ENCODE measurements at places on chromosomes 7 and 10.

- no peak for DNase-seq
These were observed 128.6 kb downstream of the CCNY start for GRCh38 chr10:35464825-35465456.

GRCh38 chr7:43758822-43759683 is 573 bp downstream of the BLVRA start:
- peak; percentile 72 for DNase-seq

DNA sequence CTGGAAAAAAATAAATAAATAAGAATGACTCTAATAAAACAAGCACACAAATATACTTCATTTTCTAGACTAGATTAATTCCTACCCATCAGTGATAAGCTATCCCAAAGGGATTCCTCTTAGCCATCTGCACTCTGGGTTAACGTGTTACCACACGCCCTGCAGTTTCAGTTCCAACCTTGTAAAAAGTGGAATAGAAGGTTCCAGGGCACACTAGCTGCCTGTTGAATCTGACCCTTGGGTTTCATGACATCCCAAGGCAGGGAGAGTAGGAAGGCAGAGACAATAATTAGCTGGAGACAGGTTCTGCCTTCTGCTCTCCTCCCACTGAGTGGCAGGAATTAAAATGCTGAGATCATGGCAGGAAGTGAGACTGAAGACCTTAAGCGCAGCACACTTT is 33.5 kb downstream of the SLC37A3 start:
- no peak for DNase-seq

GRCh38 chr10:45544191-45544590 is 128.4 kb downstream of the ZFAND4 start:
- no peak for DNase-seq

- no peak for DNase-seq
These were observed 8.6 kb downstream of the SLC29A4 start for GRCh38 chr7:5291301-5291700.

DNA sequence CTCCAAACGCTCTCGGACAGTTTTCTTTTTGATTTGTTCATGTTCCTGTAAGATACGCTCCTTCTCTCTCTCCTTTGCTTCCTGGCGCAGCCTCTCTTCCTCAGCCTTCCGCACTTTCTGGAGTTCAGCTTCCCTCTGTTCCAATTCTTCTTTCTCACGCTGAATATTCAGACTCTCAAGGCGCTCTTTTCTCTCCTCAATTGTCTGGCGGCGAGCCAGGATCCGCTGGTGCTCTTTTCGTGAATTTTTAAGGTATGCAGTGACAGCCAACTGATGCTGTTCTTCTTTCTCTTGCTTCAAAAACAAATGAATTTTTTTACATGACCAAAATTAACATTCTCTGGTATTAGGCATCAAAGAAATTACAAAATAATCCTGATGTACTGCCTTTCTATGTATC is 22.6 kb downstream of the EIF3A start:
- no peak for DNase-seq

GRCh38 chr7:5382281-5382892 is 41.2 kb downstream of the TNRC18 start:
- DNase-seq: no peak

- DNase-seq: no peak
These were observed 59.0 kb upstream of the HABP2 start for GRCh38 chr10:113493882-113494301.

DNA sequence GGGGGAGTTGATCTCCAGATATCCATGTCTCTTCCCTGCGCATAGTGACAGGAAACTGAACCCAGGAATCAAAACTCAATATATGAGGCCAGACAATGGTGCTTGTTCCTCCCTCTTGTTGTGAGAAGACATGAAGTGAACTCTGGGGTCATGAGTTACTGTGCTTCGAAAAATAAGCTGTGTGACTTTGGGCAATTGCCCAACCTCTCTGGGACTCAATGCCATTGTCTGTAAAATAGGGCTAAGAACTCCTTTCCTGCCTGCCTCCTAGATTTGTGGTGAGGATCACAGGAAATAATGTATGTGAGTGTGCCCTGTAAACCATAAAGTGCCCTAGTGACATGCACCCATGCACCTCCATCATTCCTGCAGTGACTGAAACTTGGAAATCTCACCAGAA is 48.4 kb downstream of the SYPL1 start:
- DNase-seq: no peak

GRCh38 chr7:129271500-129272355 is 46.9 kb downstream of the AHCYL2 start:
- peak; percentile 66 for DNase-seq

- DNase-seq: peak; percentile 73
These were observed 11.4 kb upstream of the REPIN1 start for GRCh38 chr7:150357270-150357669.

DNA sequence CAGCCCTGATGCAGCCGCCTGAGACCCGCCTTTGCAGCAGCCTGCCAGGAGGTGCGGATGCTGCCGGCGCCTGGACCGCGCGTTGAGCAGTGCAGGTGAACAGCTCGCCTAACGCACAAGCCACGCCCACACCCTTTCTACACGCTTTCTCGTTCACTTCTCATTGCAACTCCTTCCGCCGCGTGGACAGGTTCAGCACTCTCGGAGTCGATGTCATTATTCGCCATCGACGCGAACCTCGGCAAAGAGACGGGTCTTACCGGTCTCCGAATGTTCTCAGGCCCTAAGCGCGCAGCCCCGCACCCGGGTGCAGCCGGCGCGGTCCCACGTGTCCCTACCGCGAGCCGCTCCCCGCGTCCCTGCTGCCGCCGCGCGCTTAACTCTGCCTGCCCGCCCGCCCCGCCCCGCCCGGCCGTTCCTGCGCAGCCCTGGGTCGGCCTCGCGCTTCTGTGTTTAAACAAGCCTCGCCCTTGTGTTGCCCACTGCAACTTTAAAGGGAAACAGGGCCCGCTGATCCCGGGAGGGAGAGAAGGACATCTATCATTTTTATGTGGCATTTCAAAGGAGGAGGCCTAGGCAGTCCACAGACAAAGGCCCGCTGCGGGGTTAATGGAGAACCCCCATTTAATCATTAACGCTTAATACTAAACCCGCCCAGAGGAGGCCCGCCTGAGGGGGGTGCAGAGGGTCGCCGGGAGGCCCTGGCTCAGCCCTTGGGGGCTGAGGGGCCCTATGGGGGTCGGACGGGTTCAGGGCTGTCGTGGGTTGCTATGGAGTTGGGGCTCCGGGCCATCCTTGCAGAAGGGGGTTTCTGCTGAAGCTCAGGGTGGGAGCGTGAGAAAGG is 128.5 kb downstream of the WDR11 start:
- peak; percentile 48 for DNase-seq

DNA sequence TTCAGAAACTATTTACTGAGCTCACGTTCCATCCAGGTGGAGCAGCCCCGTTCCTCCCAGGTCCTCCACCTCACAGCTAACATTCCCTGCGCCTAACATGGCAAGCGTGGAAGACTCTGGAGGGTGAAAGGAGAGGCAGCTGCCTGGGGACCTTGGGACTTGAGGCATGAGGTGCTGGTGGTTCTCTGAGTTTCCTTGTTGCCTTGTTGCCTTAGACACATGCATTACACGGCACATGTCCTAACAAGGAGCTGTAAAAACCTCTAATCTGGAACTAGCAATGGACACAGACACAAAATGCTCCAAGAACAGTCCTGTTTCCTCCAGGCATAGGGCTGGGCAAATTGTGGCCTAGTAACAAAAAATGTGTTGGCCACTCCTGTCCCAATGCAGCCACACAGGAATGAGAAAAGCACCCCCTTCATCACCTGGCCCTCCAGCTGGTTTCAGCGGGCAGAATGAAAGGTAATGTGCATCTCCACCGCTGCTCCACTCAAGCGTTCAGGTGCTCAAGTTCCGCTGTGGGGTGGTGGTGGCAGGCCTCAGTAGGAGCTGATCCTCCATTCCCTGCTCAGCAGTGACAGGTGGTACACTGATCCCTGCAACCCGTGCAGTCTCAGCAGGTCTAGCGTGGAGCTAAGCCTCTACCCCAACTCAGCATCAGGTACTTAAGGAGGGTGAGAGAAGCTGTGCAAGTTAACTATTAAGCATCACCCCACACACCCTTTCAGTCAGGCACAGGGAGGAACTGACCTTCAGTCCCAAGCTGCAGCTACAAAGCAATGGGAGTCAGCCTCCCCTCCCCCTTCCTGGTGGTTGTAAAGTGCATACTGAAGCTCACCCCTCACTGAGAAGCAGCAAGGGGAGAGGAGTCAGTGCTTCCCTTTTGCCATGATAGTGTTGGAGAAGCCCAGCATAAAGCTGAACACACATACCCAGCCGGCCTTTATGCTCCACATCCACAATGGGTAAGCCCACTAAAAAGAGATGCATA is 382.8 kb downstream of the SDK1 start:
- no peak for DNase-seq

- no peak for DNase-seq
These were observed 68.2 kb downstream of the CUBN start for GRCh38 chr10:17061418-17061817.

GRCh38 chr10:3192856-3193635 is 20.5 kb upstream of the PITRM1 start:
- DNase-seq: peak; percentile 35

- peak; percentile 80 for DNase-seq
These were observed 980 bp downstream of the FHIP2A start for GRCh38 chr10:114822444-114823076.

DNA sequence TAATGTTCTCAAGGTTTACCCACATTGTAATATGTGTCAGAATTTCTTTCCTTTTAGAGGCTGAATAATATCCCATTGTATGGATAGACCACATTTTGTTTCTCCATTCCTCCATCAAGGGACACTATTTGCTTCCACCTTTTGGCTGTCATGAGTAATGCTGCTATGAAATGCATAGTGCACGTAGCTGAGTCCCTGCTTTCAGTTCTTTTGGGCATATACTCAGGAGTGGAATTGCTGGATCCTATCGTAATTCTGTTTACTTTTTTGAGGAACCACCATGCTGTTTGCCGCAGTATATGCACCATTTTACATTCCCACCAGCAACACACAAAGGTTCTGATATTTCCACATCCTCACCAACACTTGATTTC is 60.0 kb downstream of the PRF1 start:
- no peak for DNase-seq

GRCh38 chr10:3907514-3907913 is 122.5 kb upstream of the KLF6 start:
- no peak for DNase-seq

GRCh38 chr7:81068-81925 is 111.1 kb upstream of the FAM20C start:
- no peak for DNase-seq

DNA sequence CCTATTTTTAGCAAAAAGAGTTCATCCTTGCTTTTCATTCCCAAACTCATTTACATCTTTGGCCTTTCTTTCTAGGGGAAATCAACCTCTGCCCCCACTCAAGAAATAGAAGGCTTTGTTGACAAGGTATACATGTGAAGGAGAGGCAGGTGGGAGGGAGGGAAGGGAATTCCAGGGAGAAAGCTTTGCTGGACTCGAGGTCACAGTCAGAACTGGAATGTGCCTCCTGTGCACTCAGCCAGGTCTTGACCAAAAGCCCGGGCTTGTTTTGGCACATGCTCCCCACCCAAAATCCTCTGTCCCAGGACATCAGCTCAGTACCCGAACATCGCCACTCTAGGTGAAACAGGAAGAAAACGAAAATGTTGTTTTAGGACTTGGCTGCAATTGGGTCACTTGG is 61.3 kb downstream of the ABLIM1 start:
- DNase-seq: no peak

All from stimulated activated effector memory CD8-positive, alpha-beta T cell treated with anti-CD3 and anti-CD28 coated beads, Interleukin-12 subunit alpha, Interleukin-12 subunit beta, amount 100 ng/mL, for 72 hours (primary cell).